Head of caudate nucleus (tissue), 42 donors: ENCODE measurements at places on chromosomes 5 and 9.

GRCh38 chr5:18850216-18850615 lies 1137.8 kb downstream of the CDH18 start:
- DNase-seq = no peak

- no peak for DNase-seq
These were observed 703 bp downstream of the ISCA1 start for GRCh38 chr9:86281593-86282076.

GRCh38 chr9:125990793-125991220 lies 243.6 kb downstream of the PBX3 start:
- DNase-seq = peak; percentile 15

DNA sequence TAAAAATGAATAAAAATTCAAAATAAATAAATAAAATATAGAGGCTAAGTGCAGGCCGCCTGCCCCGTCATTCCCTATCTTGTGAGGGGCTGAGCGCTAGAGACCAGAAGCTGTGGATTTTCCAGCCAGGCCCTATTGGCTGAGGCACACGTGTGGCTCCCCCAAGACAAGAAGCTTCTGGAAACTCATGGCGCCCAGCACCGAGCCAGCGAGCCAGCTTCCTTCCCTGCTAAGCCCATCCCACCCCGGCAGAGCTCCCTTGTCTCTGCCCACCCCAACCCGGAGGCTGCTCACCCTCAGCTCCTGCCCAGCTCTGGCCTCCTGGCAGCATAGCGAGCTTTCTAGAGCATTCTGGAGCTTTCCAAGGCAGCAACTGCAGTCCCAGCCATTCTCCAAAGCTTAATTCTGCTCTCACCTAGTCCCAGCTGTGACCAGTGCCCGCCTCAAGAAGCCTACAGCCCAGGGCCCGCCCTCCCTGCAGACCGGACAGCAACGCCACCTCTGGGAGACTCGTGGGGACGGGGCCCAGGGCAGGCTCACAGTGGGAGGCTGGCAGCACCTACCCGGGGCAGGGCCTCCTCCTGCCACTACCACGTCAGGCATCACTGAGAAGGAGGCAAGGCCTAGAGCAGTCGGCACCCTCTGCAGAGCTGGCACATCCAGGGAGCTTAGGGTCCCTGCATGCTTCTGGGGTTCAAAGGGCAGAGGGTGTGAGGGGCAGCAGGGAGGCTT lies 23.2 kb upstream of the TMEM250 start:
- no peak for DNase-seq

GRCh38 chr5:1244976-1245375 lies 19.8 kb downstream of the SLC6A18 start:
- DNase-seq = no peak

DNA sequence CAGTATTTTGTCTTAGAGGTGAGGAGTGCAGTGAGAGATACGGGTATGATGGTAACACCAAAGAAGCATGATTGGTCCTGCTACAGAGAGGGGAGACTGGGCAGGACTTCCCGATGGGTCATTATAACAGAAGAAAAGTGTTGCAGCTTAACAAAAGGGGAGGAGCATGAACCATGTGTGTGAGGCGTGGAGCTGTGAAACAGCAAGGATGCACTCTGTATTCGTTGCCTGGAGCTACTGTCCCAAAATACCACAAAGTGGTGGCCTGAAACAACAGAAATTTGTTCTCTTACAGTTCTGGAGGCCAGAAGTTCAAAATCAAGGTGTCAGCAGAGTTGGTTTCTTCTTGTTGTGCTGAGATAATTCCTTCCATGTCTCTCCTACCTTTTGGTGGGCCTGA lies 59.4 kb upstream of the GRHPR start:
- DNase-seq = no peak

DNA sequence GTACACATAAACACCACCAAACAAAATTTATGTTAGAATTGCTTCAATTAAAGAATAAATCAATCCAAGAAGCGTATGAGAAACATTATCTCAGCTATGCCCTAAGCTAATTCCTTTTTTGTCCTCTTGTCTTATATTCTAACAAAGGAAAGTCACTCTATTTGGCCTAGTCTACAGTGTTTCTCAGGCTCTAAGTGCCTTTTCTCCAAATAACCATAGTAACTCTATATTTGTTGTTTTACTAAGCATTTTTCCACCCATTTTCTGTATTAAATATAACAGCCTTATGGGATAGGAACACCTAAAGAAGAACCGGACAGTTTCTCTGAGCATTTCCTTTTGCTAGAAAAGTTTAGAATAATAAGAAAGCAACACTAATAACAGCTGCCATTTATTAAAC lies 120.1 kb upstream of the MTAP start:
- DNase-seq = no peak

GRCh38 chr5:86532429-86532828 lies 85.3 kb upstream of the COX7C start:
- no peak for DNase-seq

GRCh38 chr5:113760486-113760885 lies 247.0 kb downstream of the YTHDC2 start:
- DNase-seq = no peak

- no peak for DNase-seq
These were observed 2.8 kb downstream of the SHC3 start for GRCh38 chr9:89175828-89176261.

DNA sequence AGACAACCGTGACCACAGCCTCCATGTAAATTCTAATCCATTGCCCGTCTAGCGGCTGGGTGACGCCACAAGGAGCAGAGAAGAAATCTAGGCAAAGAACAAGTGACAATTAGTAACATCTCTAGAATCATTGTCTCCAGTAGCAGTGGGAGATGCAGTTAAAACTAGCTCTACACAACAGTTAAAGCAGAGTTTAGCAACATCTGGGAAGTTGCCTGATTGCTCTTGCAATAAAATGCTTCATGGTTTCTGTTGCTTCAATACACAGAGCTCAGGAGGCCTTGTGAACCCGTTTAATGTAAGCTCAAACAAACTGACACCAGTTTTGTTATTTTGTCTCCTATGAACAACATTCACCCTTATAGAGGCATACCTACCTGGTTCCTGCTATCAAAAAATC lies 369.8 kb upstream of the PDE4D start:
- no peak for DNase-seq

- DNase-seq = no peak
These were observed 65.5 kb downstream of the UNC13B start for GRCh38 chr9:35227284-35227683.

GRCh38 chr9:92983984-92984589 lies 36.8 kb downstream of the FGD3 start:
- DNase-seq = no peak

- DNase-seq = no peak
These were observed 70.3 kb downstream of the TSSK1B start for GRCh38 chr5:113364466-113364865.

DNA sequence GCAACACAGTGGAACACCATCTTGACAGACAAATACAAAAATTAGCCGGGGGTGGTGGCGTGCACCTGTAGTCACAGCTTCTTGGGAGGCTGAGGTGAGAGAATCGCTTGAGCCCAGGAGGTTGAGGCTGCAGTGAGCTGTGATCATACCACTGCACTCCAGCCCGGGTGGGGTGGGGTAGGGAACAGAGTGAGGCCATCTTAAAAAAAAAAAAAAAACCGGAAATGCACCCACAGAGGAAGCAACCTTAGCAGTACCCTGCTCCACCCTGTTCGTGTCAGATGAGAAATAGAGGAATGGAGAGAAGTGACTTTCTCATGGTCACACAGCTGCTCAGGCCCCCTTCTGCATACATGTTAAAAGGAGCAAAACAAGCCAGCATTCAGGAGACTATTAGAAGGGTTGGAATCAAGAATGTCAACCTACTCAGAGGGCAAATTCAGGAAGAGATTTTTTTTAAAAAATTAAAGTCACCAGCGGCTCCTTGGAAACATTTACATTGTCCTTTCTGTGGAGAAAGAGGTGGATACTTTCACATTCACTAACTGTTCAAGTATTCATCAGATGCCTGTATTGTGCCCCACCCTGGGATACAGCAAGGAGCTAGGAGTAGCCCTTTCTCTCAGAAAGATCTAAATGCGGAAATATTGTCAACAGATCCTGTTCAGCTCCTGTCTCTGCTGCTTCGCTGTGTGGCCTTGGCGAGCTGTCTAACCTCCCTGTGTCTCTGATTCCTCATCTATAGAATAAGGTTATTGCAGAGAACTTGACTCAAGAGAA lies 41.0 kb downstream of the CYFIP2 start:
- no peak for DNase-seq

- no peak for DNase-seq
These were observed 31.9 kb upstream of the ZNF354A start for GRCh38 chr5:178762391-178762790.

- peak; percentile 24 for DNase-seq
These were observed 46.2 kb upstream of the DENND4C start for GRCh38 chr9:19184144-19184917.

DNA sequence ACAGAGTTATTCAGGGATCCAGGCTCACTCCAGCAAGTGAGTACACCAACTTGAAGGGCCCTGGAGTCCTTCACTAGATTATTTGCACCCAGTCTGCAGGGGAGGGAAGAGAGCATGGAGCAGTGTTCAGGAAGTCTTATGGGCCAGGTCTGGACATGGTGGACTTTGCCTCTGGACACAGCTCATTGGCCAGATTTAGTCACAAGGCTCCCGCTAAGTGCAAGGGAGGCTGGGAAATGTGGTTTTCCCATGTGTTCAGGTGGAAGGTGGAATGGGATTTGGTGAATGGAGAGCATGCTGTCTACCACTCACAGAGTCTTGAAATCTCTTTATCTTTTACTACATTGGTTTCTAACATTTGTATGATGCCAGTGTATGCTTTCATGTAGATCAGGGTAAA lies 200.5 kb downstream of the GNA14 start:
- no peak for DNase-seq

- DNase-seq = no peak
These were observed 151.3 kb downstream of the GAS1 start for GRCh38 chr9:86795823-86796553.

DNA sequence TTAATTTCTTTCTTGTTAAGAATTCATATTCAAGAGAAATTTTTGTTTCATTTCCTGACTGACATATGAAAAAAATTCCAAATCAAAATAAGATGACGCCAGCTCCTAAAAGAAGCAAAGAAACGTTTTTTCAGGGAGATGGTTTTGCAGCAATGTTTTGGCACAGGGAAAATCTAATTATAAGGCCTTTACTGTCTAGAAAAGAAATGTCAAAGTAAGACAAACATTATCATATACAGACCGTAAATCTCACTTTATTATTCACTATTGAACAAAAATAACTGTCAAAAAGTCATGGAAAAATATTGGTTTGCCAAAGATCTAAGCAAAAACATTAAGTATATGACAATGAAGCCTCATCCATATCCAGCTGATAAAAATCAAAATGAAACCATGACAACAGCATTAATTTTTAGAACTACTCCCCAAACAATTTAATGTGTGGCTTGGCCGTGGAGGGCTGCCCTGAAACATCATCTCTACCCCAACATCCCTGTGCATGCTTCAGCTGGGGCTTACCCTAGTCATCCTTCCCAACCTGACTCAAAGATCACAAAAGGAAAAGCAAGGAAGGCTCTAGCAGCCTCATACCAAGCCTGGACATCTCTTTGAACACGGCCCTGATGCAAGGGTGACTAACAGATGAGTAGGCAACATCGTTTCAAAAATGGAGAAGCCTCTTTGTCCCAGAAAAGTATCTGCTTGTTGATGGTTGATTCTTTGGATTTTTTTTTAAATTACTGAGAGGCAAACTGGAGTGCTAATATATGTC lies 95.6 kb downstream of the ARSB start:
- no peak for DNase-seq

DNA sequence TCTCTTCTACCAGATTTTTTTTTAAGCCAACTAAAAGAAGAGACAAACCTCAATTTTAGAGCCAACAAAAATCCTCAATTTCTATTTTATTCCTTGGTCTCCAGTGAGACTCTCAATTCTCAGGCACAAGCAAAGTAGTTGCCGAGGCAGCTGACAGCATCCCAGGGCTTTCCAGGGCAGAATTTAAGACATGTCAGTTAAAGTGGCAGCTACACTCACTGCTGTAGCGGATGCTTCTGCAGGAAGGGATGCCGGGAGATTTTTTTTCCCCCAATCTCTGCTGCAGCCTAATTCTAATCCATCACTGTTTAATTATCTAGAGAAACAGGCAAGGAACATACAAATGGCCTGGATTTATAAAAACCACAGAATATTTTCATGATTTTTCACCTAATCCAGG lies 57.0 kb downstream of the TTC39B start:
- peak; percentile 63 for DNase-seq

GRCh38 chr9:96867079-96867804 lies 12.9 kb upstream of the ZNF782 start:
- DNase-seq = no peak

- peak; percentile 58 for DNase-seq
These were observed 97.4 kb downstream of the OSTF1 start for GRCh38 chr9:75185585-75186170.

DNA sequence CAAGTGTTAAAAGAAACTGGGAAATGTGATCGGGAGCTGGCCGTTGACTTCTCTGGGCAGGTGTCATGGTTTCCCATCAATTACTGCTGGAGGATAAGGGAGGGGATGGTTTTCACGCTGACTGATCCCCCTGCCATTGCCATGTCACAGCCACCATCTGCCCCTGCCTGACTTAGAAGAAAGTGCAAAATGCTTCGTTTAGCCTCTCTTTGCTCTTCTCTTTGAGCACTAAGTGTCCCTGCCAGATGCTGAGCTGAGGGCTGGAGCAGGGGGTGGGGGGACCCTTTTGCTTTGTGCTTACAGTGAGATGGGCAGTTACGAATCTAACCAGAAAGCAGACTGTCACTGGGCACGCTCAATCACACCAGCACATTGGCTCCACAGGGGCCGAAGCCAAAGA lies 138.4 kb upstream of the ALDH1B1 start:
- no peak for DNase-seq

- DNase-seq = no peak
These were observed 39.2 kb downstream of the PPIC start for GRCh38 chr5:122997294-122997693.

DNA sequence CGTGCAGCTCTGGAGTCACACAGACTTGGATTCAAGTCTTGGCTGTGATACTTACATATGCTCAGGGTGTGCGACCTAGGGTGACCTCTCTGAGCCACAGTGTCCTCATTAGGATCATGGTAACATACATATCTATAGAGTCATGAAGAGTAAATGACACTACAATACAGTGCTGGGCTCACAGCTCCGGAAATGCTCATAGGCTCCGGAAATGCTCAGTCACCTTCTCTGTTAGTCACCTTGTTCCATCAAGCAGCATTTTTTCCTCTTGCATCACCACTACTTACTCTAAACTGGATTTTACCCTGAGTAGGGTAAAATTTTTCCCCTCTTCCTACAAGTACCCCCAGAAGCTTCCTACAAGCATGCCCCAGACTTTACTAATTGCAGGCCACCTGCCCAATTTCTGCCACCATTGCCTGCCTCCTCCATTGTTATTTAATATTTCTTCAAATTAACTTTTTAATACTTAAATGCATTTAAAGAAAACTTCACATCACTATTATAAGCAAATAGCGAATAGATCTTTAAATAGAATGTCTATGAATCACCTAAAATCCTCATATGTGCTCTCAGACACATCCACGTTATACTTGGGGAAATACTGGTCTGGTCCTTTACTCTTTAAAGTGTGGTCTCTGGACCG lies 147.6 kb upstream of the SPRY4 start:
- DNase-seq = no peak

DNA sequence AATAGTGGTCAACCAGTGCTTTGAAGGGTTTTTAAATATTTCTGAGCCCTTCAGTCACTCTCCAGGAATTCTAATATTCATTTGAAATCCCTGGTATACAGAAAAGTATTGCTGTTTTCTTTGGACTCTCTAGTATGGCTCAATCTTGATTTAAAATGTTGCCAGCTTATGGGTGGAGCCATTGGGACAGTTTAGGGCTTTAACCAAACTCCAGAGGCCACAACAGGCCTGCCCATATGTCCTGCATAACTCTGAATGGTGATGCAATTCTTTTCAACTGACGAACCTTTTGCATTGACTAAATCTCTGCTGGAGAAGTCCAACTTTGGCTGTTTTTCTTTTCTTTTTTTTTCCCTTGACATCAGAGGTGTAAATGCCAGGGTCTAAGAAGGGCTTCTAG lies 10.3 kb upstream of the ANKHD1 start:
- DNase-seq = no peak
